Right forelimb (tissue), 1 donor: ENCODE measurements at places on chromosomes 3 and 15.

GRCh38 chr15:51708013-51708412 is 26.7 kb downstream of the SCG3 start:
- peak; percentile 51 for DNase-seq

- DNase-seq = peak; percentile 69
These were observed 842 bp downstream of the PCCB start for GRCh38 chr3:136250903-136251460.

DNA sequence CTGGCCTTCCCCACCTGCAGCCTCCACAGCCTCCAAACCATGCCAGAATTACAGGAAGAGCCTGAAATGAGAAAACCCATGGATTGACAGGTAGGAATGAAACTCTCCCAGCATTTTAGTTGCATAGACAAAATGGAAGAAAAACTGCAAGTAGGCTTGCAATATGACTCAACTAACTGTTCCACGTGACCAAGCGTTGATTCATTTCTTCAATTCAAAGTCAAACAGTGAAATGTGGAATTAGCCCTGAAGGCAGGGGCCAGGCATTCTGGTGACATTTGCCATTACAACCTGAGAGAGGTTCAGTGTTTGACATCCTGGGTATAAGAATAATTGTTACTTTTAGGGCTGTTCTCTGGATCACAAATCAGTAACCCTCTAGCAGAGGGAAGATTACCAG is 676.5 kb upstream of the CFAP20DC start:
- no peak for DNase-seq

DNA sequence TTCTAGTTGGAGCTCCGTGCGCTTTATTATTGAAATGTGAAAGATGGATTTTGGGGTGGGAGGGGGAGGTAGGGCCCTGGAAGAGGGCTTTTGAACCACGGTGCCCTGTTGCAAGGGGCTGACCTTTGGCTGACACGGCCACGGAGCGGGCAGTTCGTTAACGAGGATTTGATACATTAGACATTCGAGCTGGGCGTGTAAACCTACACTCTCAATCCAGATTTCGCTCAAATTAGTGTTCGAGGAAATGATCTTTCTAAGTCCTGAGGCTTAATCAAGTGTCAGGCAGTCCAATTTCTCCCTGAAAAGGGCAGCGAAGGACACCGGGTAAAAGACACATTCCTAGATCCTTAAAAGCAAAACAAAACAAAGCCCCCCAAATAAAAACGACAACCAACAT is 13.0 kb downstream of the ZIC1 start:
- no peak for DNase-seq

DNA sequence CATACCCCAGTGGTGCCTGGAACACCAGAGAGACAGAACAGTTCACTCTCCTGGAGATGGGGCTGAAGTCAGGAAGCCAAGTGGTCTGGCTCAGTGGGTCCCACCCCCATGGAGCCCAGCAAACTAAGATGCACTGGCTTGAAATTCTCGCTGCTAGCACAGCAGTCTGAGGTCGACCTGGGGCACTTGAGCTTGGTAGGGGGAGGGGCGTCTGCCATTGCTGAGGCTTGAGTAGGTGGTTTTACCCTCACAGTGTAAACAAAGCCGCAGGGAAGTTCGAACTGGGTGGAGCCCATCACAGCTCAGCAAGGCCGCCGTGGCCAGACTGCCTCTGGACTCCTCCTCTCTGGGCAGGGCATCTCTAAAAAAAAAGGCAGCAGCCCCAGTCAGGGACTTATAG is 272.0 kb downstream of the KLF13 start:
- no peak for DNase-seq

- DNase-seq = no peak
These were observed 67.1 kb downstream of the OXSM start for GRCh38 chr3:25856902-25857518.

DNA sequence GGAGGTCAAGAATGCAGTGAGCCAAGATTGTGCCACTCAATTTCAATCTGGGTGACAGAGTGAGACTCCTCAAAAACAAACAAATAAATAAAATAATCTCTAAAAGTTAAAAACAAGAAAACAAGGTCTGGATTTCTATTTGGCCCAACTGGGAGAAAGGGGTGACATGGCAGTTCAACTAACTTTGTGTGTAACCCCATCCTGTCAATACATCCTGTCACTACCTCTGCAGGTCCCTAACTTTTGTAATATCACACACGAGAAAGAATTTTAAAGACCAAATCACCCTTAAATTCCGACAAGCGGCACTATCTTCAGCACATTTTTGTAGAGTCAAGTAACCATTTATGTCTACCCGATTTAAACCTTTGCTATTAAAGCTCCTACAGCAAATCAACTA is 10.2 kb downstream of the SLTM start:
- no peak for DNase-seq

DNA sequence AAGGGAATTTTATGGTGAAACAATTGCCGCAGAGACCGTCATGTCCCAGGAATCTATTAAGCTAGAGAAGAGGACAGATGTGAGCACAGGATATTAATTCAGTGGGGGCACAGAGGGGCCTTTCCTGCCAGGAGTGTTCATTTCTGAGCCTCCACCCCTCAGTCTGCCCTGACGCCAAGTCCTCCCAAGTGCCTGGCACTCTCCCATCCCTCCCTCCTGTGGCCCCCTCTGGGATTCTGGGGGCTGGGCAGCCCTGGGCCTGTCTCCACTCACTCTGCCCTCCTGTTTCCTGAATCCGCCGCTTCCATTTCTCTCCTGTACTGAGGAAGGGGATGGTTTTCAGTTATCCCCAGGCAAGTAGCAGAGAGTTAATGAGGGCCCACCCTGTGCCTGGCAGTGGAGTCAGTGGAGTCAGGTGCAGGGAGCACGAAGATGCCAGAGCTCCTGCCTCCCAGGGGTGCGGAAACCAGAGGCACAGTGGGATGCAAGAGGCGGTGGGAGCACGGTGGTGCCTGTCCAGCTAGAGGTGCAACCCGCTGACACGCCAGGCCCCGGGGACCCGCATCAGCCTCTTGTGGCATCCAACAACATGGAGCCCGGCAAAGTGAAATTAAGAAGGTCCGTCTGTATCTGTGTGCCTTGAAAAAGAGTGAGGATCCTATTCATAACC is 212.5 kb downstream of the XXYLT1 start:
- DNase-seq = no peak

- peak; percentile 75 for DNase-seq
These were observed 2.4 kb downstream of the TSC22D2 start for GRCh38 chr3:150410311-150411105.

- no peak for DNase-seq
These were observed 1028.7 kb downstream of the NTRK3 start for GRCh38 chr15:87227846-87228245.

DNA sequence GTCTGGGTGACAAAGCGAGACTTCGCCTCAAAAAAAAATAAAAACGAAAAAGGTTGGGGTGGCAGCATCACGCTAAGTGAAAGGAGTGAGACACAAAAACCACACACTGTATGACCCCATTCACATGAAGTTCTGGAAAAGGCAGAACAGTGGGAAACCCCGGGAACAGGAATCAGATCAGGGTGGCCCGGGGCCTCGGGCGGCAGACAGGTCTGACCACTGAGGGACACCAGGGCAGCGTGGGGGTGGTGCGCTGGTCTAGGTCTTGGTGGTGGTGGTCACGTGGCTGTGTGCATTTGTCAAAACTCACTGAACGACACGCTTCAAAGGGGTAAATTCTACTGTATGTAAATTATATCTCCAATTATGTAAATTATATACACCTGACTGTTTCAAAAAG is 79.7 kb upstream of the PRR20G start:
- DNase-seq = peak; percentile 11

DNA sequence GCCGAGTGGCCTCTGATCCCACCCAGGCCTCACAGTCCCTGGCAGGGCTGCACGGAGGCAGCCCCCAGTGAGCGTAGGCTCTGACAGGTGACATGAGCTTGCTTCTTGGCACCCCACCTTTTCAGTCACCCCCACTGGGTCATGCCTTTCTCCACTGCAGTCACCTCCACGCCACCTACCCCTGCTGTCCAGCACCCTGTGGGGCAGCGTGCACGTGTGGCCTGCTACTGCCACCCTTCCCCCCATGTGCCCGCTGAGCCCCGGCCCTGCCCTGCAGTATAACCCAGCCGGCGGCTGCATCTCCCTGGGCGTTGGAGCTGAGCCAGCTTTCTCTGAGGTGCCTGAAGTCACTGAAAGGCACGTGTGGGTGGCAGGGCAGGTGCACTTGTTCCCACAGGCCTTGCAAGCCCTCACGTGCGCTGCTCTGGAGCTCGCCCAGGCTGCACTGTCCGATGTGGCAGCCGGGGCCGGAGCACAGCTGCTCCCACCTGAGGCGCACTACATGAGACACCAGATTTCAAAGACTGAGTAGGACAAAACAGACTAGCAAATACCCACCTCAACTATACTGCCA is 65.6 kb downstream of the NIPA2 start:
- DNase-seq = no peak

DNA sequence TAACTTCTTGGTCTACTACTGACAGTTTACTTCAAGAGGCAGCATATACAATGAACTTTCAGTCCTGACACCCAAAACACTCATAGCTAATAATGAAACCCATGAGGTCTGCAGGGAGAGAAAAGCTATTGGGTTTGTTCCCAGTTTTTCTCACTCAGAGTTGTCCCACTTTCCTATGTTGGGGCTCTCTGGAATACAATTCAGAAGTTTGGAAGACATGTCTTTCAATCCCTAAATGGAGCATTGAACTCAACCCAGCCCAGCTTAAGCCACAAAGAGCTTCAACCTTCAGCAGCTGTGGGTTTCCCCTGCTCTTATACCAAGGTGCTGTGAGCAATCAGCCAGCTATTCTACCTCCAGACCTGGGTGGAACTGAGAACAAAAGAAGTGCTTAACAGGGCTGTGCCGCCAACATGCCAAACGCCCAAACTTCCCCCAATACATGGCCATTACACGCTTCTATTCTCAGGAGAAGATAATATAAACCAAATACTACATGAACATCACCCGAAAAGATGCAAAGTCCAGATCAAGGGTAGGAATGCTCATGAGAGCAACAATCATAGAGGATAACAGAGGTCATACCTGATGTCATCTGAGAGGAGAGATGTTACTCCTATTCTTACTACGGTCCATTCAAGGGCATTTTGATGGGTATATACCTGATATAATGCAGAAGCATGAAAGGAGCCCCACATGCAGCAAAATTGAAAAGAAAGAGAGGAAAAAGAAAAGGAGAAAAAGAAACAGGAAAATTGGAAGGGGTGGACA is 131.2 kb upstream of the TGFBR2 start:
- no peak for DNase-seq

DNA sequence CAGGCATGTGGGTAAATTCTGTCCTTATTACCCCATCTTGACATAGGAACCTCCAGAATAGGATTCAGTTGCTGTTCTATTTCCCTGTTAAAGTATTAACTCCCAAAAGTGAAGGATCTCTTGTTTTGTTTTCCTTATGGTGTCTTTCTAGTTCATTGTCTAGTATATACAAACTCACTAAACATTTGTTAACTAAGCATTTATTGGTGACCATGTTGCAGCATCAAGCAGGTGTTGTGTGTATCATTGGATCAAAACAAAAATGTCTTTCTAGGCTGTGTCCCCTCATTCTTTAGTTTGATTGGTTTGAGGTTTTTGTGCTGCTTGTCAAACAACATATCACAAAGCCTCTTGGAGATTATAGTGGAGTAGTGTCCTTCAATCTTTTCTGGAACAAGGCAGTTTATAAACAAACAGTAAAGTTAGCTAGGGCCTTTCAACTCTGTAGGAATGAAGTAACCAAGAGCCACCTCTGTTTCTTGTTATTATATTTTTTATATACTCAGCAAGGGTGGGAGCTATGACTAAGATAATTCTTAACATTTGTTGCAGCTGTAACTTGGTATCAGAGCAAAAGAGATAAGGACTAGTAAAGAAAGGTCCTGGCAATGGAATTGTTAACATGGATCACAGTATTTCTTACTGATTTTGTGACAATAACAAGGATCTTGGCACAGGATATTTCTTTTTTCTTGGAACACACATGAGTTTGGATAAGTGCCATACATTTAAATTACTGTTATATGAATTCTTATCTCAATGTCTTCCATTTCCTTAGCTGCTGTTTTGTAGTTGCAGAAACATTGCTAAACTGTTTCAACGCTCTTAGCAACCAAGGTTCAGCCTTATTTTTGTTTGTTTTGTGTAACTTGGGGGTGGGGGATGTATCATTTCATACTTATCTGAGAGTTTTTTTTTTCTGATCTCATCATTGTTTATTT is 49.3 kb downstream of the TMOD3 start:
- no peak for DNase-seq

DNA sequence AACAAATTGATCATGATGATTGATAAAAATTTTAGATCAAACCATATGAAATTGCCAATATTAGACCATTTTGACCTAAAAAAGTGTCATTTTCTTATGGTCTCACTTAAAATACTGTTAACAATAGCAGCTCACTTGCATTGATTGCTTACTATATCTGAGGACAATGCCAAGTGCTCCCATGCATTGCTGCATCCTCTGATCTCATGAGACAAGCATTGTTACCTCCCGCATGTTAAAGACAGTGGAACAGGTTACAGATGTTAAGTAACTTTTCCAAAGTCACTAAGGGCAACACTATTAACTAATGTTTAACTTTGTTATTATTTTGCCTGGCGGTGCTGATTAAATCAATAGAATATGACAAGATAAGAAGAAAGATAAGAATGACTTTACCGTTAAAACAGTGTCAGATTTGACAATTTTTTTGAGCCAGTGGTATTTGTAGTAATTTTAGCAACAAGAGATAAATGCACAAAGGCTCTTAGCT is 69.3 kb downstream of the PPM1L start:
- no peak for DNase-seq

GRCh38 chr15:64636556-64636955 is 138.8 kb downstream of the RBPMS2 start:
- DNase-seq = no peak

DNA sequence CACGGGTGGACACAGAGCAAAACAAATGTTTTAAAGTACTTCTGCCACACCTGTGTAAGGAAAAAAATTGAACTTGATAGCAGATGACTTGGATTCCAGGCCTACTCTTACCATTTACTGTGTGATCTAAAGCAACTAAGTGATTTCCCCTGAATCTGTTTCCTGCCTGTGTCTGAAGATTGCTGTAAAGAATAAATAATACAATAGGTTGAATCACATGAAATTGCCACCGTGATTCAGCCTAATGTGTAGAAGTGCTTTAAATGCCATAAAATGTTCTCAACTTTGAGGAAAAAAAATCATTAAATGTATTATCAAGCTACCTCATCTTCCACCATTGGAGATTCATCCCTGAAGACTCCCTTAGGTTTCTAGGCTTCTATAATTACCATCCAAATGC is 27.6 kb upstream of the NUDT16 start:
- DNase-seq = no peak

DNA sequence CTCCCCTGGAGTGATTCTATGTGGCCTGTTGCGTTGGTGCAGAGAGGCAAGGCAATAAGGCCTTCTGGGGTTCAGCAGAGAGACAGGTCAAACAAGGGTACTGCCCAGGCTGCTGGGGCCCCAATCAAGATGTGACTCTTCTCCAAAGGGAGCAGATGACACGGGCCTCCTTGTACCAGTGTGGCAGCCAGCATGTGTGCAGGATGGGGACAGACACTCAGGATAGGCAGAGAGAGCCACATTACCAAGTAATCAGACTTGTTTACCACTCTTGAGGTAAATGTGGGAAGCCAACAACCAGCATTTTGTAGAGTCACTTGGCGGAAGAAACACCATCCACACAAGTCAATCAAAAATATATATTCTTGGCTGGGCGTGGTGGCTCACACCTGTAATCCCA is 95.3 kb upstream of the DLG1 start:
- DNase-seq = no peak
